ENCODE measurements at places on chromosomes 7 and 10. TPM values are rescaled to one million over a fixed set of nuclear protein-coding genes. Genes with fewer than 3 reads are reported as not detected.

GRCh38 chr7:104185346-104185745 is 22.5 kb downstream of the ORC5 start:
- H3K4me3 ChIP-seq: no peak overlapping the region
- peak; percentile 60 for DNase-seq
- H3K4me1 ChIP-seq: no peaks in the 10 kb centered on the region
- H3K27ac ChIP-seq: no peak overlapping the region

The TAS2R3 gene
- total RNA-seq: 2.7 TPM

DNA sequence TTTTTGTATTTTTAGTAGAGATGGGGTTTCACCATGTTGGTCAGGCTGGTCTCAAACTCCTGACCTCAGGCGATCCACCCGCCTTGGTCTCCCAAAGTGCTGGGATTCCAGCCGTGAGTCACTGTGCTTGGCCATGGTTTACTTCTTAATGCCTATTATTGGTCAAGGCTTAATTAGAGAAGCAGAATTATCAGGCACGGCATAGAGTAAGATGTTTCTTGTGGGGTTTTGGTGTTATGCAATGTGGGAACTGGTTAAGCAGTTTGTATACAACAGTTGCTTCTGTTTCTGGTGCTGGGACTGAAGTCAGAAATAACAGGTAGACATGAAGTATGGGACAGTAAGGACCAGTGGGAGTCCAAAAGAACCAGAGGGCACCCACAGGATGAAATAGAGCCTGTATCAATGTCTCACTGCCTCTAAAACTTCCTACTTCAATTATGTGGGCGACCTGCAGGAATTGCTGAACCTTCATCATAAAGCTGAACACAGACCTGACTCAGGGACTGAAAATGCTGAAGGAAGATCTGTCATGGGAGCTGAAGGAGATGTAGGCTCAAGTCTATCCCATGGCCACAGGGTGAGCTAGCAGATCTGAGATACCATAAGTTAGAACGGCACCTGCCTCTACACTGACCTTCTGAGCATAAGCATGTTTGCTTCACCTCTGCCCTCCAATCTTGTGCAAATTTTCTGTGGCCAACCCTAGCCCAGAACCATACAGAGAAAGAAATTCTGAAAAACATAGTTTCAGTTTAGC is 38.3 kb upstream of the VCL start:
- H3K4me3 ChIP-seq: no peak overlapping the region
- H3K27me3 ChIP-seq: no peaks in the 10 kb centered on the region
- H3K36me3 ChIP-seq: no peaks in the 10 kb centered on the region
- DNase-seq: no peak
- H3K27ac ChIP-seq: no peak overlapping the region

The TAS2R4 gene
- total RNA-seq: 3.5 TPM

All from MCF 10A (cell line).